ENCODE measurements at places on chromosomes 13 and 19. TPM values are rescaled to one million over a fixed set of nuclear protein-coding genes. Genes with fewer than 3 reads are reported as not detected.

Gene PSG3
- total RNA-seq, result not detected

Gene CATSPERD
- not detected for total RNA-seq

Gene KCTD4
- 0.20 TPM for total RNA-seq

Gene ZNF44
- total RNA-seq, result 8.0 TPM

Gene KCNJ14
- 0.65 TPM for total RNA-seq
